AG09309 (cell line): ENCODE measurements at places on chromosomes 16 and 17.

GRCh38 chr17:81099888-81100287 is 64.9 kb downstream of the BAIAP2 start:
- DNase-seq: no peak

- DNase-seq: no peak
Observed at GRCh38 chr16:72159801-72160200, 12.2 kb downstream of the PMFBP1 start.

DNA sequence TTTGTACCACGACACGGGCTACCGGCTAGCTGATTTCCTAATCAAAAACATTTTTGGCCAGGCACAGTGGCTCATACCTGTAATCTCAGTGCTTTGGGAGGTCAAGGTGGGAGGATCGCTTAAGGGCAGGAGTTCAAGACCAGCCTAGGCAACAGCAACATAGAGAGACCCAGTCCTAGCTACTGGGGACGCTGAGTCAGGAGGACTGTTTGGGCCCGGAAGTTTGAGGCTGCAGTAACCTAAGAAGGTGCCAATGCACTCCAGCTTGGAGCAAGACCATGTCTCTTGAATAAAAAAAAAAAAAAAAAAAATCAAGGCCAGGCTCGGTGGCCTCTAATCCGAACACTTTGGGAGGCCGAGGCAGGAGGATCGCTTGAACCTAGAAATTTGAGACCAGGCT is 49.8 kb downstream of the UBE2G1 start:
- no peak for DNase-seq

GRCh38 chr17:17398943-17399926 is 77.6 kb upstream of the MED9 start:
- DNase-seq: no peak

DNA sequence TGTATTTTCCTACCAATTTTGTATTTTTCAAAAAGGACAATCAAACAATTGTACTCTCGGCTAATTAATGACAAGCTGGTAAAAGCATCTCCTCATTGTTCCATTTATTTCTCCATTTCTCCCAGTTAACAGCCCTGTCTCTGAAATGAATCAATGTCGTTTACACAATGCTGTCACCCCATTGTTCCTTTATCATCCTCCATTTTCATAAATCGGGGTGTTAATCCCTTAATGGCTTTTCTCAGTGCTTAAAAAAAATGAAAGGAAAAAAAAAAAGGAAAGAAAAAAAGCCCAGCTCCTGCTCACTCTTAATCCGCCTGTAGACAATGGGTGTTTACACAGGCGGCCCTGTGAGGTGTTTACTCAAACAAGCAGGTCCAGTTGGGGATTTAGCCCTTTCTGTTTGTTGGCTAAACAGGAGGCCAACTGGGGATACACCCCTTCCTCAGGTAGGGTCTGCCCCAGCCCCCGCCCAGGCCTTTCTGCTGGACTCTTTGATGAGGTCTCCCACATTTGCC is 86.8 kb upstream of the SALL1 start:
- no peak for DNase-seq

- no peak for DNase-seq
Observed at GRCh38 chr17:65194670-65195334, 57.6 kb downstream of the RGS9 start.

DNA sequence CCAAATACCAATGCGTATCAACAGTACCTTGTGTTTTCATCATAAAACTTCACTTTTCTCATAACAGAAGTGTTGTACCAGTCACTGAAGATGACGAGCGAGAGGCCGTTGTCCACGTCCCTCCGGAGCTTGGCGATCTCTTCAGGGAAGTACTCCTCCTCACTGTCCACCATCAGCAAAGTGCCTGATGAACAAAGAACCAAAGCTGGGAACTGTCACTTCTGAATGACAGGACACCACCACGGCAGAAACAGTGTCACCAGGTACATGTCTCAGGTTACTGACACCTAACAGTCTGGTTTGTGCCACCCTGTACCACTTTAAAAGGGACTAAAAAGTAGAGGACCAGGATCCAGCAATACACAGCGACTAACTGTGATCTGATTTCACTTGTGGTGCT is 25.0 kb upstream of the SLC38A8 start:
- no peak for DNase-seq

- DNase-seq: no peak
Observed at GRCh38 chr16:49832177-49832576, 23.7 kb downstream of the ZNF423 start.

GRCh38 chr17:65527381-65527780 is 34.1 kb downstream of the AXIN2 start:
- no peak for DNase-seq

GRCh38 chr17:39979016-39979670 is 1.5 kb upstream of the PSMD3 start:
- peak; percentile 75 for DNase-seq

DNA sequence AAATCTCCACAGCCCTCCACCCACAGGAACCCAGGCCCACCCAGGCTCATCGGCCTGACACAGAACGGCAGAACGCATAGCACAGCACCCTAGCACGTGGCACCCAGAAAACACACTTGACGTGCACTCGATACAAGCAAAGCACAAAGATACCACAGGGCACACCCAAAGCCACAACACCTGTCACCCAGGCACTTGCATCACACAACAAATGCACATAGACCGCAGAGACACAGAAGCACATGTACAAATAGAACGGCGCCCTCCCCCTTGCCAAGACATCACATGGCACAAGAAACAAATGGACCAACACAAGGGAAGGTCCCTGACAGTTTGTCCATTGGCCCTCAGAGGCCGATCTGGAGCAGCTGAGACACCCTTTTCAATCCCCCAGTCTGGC is 147.7 kb upstream of the WSCD1 start:
- no peak for DNase-seq

GRCh38 chr17:28738680-28739384 is 5.0 kb upstream of the TRAF4 start:
- DNase-seq: no peak

GRCh38 chr16:88634994-88635670 is 3.2 kb upstream of the IL17C start:
- DNase-seq: no peak

- DNase-seq: no peak
Observed at GRCh38 chr17:61496957-61497653, 44.9 kb downstream of the TBX4 start.

DNA sequence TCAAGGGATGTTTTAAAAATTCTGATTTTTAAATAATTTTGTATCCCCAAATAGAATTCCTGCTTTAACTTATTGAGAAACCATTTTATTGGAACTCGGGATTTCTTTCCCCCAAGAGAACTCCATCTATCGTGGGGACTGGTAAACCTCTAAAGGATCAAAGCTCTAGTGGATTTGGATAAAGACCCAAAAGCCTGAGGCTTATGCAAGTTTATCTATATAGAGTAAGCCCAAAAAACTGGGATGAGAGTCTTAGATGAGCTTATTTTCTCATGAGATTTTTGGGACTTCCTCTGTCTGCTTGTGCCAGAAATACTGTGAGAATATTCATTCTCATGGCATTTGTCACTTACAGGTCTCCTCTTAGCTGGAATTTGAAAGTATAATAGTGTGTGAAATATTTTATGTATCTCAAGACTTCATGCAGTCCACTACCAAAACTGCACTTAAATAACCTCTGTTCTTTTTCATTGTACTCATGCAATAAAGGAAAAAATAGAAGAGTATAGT is 333.1 kb downstream of the BCAS3 start:
- no peak for DNase-seq

DNA sequence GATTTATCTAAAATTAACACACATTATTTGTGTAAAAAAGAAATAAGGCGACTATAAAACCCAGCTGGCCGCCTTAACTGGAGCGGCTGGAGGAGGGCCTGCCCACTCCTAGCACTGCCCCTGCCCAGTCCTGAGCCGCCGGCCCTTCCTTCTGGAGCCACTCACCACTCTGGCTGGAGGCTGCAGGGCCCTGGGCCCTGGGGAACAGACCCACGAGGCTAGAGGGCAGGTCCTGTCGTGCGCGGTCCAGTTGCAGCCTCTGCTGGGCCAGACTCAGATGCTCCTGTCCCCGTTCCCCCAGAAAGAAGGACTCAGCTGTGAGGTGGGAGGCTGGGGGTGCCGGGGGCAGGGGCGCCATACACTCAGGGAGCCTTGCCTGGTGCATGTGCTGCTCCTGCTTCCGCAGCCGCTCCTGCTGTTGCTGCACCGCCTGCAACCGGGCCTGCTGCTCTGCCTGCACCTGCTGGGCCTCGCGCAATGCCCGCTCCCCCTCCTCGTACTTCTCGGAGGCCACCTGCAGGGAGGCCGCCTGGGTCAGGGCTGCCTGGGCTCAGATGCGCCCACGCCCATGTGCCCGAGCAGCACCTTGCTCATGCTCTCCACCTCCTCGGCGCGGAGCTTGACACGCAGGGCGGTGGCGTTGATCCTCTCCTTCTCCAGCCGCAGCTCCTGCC is 9.0 kb upstream of the MRPL38 start:
- DNase-seq: no peak

GRCh38 chr17:41738077-41738800 is 3.8 kb upstream of the HAP1 start:
- DNase-seq: peak; percentile 21
